ENCODE measurements at places on chromosomes 11 and 22. TPM values are rescaled to one million over a fixed set of nuclear protein-coding genes. Genes with fewer than 3 reads are reported as not detected.

- no peaks in the 10 kb centered on the region for H3K36me3 ChIP-seq
- H3K4me3 ChIP-seq: no peak overlapping the region
- no peak for DNase-seq
- no peaks in the 10 kb centered on the region for H3K4me1 ChIP-seq
- H3K27me3 ChIP-seq: no peaks in the 10 kb centered on the region
Observed at GRCh38 chr11:100663996-100664395, 23.1 kb upstream of the ARHGAP42 start.

DNA sequence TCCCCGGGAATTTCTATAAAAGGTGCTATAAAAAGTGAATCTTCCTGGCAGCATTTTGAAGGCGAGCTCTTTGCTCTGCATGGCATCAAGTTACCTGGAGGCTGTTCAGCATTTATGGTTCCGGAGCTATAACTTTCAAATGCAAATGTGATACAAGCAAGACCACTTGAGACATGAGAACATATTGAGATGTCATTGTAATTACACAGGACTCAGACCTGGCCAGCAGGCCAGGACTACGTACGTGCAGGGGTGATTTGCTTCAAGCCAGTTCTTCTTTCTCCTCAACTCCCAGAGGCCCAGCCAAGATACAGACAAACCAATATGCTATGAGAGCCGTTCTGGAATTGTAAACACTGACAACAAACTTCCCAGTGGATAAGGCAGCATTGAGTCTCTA is 227.4 kb upstream of the FAT3 start:
- DNase-seq: no peak
- H3K27ac ChIP-seq: no peak overlapping the region
- H3K27me3 ChIP-seq: no peaks in the 10 kb centered on the region
- no peak overlapping the region for H3K4me3 ChIP-seq

GRCh38 chr11:61587541-61587941 is 6.7 kb upstream of the SYT7 start:
- peaks cover 17% of the 10 kb centered on the region for H3K36me3 ChIP-seq
- peaks cover 22% of the 10 kb centered on the region for H3K4me1 ChIP-seq
- H3K27ac ChIP-seq: no peak overlapping the region
- H3K27me3 ChIP-seq: peaks cover 57% of the 10 kb centered on the region
- peak overlapping the region; percentile 48 for H3K4me3 ChIP-seq

- DNase-seq: no peak
- H3K27me3 ChIP-seq: peaks cover 33% of the 10 kb centered on the region
- peaks cover 30% of the 10 kb centered on the region for H3K4me1 ChIP-seq
- H3K36me3 ChIP-seq: peaks cover 35% of the 10 kb centered on the region
- H3K27ac ChIP-seq: no peak within 1 kb of the TSS
Observed at GRCh38 chr11:66048547-66049323, at the start of gene GAL3ST3. Gene GAL3ST3, minus strand, starts transcription at chr11:66049161. Its CDS starts 3,746 bp downstream, at chr11:66045415.

DNA sequence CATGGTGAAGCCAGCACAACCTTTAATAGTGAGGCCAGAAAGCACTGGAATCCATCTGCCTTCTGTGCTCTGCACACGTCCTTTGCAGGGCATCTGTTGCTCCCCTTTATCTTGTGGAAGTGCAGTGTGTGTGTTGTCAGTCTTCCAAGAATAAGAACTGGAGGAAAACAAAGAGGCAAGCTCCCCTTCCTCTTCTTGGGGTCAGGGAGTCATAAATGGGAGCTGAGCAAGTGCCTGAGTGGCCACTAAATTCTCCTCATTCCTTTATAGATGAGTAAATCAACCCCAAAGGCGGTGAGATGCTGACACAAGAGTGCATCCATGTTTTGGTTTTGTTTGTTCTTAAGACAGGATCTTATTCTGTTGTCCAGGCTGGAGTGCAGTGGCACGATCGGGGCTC is 38.3 kb downstream of the WT1 start:
- no peak overlapping the region for H3K4me3 ChIP-seq
- no peak for DNase-seq
- peaks cover 90% of the 10 kb centered on the region for H3K27me3 ChIP-seq
- H3K36me3 ChIP-seq: no peaks in the 10 kb centered on the region

DNA sequence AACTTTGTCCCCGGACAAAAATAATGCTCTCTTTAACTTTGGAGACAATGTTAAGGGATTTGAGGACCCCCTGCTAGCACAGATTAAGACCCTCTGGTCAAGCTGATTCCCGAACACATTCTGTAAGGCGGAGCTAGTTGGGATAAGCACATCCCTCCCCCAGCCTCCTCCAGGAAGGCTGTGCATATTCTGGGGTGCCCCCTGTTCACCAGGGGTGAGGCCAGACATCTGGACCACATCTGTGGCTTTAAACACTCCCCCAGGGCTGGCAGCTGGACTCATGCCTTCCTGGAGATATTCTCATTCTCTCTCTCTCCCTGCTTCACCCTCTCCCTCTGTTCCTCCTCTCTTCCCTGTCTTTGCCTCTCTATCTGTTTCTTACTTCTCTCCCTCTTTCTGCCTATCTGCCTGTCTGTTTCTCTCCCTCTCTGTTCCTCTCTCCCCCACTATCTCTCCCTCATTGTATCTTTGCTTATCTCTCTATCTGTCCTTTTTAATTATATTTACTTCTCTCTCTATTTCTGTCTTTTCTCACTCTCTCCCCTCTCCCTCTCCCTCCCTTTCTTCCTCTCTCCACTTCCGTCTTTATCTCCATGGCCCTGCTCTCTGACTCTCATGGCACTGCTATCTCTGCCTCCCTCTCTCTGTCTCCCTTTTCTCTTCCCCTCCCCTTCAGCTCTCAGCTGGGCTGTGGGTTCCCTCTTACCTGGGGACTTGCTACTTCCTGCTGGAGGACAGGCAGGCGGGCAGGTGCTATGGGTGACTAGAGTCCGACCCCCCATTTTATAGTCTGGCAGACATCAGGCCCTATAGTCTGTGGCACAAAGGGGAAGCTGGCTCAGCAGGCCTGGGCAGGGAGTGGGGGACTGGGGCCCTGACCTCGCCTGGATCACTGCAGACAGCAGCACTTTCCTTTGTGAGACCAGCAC is at the start of gene CRYBB1:
CRYBB1 (minus strand) TSS at position 757 of the 929 bp plus-strand sequence. CDS start 1,708 bp downstream, outside the sequence.
- no peaks in the 10 kb centered on the region for H3K36me3 ChIP-seq
- no peak within 1 kb of the TSS for H3K27ac ChIP-seq
- no peak for DNase-seq
- no peak within 1 kb of the TSS for H3K4me3 ChIP-seq
- peaks cover 92% of the 10 kb centered on the region for H3K27me3 ChIP-seq

GRCh38 chr11:88300888-88301487 is 36.5 kb downstream of the CTSC start:
- peaks cover 28% of the 10 kb centered on the region for H3K36me3 ChIP-seq
- H3K4me1 ChIP-seq: peaks cover 28% of the 10 kb centered on the region
- H3K27ac ChIP-seq: peak overlapping the region; percentile 4
- no peak overlapping the region for H3K4me3 ChIP-seq

GRCh38 chr11:44917741-44918140 is 32.9 kb downstream of the TP53I11 start:
- peaks cover 80% of the 10 kb centered on the region for H3K27me3 ChIP-seq
- H3K4me1 ChIP-seq: no peaks in the 10 kb centered on the region
- DNase-seq: no peak

GRCh38 chr11:68780829-68781228 is 29.5 kb upstream of the TESMIN start:
- H3K4me1 ChIP-seq: peaks cover 12% of the 10 kb centered on the region
- peak; percentile 15 for DNase-seq
- peaks cover 24% of the 10 kb centered on the region for H3K36me3 ChIP-seq
- no peak overlapping the region for H3K4me3 ChIP-seq
- H3K27ac ChIP-seq: no peak overlapping the region

- peak; percentile 8 for DNase-seq
- no peaks in the 10 kb centered on the region for H3K27me3 ChIP-seq
- no peak overlapping the region for H3K27ac ChIP-seq
- peaks cover 15% of the 10 kb centered on the region for H3K4me1 ChIP-seq
- no peak overlapping the region for H3K4me3 ChIP-seq
Observed at GRCh38 chr11:45173064-45173463, 26.6 kb downstream of the PRDM11 start.

- no peak overlapping the region for H3K27ac ChIP-seq
- H3K4me3 ChIP-seq: no peak overlapping the region
- DNase-seq: no peak
Observed at GRCh38 chr11:134666273-134667174, 254.5 kb upstream of the B3GAT1 start.

DNA sequence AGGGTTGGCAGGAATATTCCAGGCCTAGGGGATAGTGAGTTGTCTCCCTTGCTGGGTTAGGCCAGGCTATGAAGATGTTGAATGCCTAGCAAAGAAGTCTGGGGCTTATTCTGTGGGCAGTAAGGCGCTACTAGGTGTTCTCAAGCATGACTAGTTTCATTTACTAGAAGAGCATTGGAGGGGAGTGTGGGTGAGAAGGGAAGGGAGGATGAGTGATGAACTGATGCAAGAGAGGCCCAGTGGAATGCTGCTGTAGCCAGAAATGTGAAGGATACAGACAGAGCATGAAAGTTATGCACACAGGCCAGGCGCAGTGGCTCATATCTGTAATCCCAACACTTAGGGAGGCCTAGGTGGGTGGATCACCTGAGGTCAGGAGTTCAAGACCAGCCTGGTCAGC is 33.5 kb downstream of the POU2F3 start:
- H3K27me3 ChIP-seq: peaks cover 59% of the 10 kb centered on the region
- no peak overlapping the region for H3K4me3 ChIP-seq
- no peak overlapping the region for H3K27ac ChIP-seq
- no peaks in the 10 kb centered on the region for H3K4me1 ChIP-seq

DNA sequence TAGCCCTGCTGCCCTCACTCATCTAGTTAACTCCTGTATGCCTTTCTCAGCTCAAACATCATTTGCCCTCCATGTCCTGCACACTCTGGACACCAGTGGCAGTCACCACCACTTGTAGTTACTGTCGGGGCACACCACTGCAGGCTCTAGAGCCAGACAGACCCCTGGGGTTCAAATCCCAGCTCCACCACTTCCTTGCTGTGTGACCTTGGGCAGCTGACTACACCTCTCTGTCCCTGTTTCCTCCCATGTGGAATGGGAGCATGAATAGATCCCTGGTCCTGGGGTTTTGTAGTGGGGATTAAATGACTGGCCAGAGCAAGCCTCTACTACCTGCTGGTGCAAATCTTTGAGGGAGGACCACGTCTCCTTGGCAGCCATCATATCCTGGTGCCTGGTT is 7.8 kb upstream of the IFT27 start:
- peaks cover 80% of the 10 kb centered on the region for H3K27me3 ChIP-seq
- no peaks in the 10 kb centered on the region for H3K4me1 ChIP-seq
- H3K27ac ChIP-seq: no peak overlapping the region
- H3K36me3 ChIP-seq: no peaks in the 10 kb centered on the region
- no peak for DNase-seq

GRCh38 chr11:80860632-80861031 is 1419.8 kb upstream of the TENM4 start:
- H3K4me3 ChIP-seq: no peak overlapping the region
- H3K4me1 ChIP-seq: no peaks in the 10 kb centered on the region
- H3K36me3 ChIP-seq: no peaks in the 10 kb centered on the region
- no peak for DNase-seq
- no peaks in the 10 kb centered on the region for H3K27me3 ChIP-seq

DNA sequence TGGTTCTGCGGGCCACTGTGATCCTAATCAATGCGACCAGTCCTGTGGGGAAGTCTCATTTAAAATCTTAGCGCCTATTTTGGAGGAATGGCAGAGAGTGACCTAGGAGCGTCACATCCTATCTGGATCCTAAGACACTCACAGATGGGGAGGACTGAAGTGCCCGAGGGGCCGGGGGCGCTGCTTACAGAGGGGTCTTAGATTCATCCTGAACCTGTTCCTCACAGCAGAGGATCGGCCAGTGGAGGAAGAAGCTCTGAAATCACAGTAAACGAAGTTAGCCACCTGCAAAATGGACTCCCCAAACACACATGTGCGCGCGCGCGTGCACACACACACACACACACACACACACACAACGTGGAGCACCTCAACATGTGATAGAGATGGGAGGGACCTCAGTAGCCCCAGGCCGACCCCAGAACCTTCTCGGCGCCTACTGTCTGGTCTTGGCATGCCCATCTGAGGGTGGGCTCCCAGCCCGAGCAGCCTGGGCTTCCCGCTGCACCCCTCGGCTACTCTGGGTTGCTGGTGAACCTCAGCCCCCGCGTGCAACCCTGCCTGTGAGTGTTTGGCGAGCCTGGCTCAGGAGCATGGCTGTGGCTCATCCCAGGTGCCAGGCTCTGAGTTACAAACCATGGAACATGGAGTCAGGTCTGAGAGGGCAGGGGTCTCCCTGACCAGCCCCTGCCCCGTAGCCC is 613.3 kb downstream of the TBC1D22A start:
- H3K36me3 ChIP-seq: no peaks in the 10 kb centered on the region
- no peak overlapping the region for H3K4me3 ChIP-seq
- H3K27me3 ChIP-seq: peaks cover 78% of the 10 kb centered on the region
- no peak overlapping the region for H3K27ac ChIP-seq
- peaks cover 8% of the 10 kb centered on the region for H3K4me1 ChIP-seq

GRCh38 chr22:47859881-47860525 is 1097.6 kb downstream of the TBC1D22A start:
- no peak overlapping the region for H3K4me3 ChIP-seq
- H3K27me3 ChIP-seq: no peaks in the 10 kb centered on the region
- H3K27ac ChIP-seq: no peak overlapping the region
- DNase-seq: no peak

DNA sequence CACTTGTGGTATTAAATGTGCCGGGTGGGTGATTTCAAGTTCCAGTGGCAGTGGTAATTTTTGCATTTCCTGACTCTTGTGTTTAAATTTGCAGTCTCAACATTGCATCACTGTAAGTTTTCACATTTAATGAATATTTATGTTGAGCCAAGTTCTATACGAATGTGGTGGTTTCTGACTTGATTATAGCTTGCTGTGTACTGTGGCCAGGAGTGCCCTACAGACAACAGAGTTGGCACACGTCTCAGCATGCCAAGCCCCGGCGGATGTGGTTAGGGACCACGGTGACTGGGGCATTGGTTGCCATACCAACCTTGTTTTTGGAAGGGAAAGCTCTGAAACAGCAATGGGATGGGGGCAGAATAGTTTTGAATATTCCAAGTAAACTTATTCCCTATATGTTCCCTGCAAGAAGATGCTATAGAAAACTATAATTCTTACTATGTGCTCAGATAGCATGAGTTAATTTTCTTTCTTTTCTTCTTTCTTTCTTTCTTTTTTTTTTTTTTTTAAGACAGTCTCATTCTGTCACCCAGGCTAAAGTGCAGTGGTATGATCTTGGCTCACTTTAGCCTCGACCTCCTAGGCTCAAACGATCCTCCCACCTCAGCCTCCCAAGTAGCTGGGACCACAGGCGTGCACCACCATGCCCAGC is 16.0 kb downstream of the ZNRF3 start:
- no peaks in the 10 kb centered on the region for H3K27me3 ChIP-seq
- no peak for DNase-seq
- H3K4me1 ChIP-seq: peaks cover 34% of the 10 kb centered on the region
- no peak overlapping the region for H3K4me3 ChIP-seq
- no peaks in the 10 kb centered on the region for H3K36me3 ChIP-seq

The PGA5 gene
- not detected for total RNA-seq

The EPS8L2 gene
- total RNA-seq: 213 TPM

The E2F8 gene
- total RNA-seq: 19.7 TPM

The PDGFB gene
- total RNA-seq: 12.1 TPM
